ENCODE measurements at places on chromosomes 16 and 17.
A peak's percentile ranks its signal among the peaks of the same experiment; 100 is the strongest.

DNA sequence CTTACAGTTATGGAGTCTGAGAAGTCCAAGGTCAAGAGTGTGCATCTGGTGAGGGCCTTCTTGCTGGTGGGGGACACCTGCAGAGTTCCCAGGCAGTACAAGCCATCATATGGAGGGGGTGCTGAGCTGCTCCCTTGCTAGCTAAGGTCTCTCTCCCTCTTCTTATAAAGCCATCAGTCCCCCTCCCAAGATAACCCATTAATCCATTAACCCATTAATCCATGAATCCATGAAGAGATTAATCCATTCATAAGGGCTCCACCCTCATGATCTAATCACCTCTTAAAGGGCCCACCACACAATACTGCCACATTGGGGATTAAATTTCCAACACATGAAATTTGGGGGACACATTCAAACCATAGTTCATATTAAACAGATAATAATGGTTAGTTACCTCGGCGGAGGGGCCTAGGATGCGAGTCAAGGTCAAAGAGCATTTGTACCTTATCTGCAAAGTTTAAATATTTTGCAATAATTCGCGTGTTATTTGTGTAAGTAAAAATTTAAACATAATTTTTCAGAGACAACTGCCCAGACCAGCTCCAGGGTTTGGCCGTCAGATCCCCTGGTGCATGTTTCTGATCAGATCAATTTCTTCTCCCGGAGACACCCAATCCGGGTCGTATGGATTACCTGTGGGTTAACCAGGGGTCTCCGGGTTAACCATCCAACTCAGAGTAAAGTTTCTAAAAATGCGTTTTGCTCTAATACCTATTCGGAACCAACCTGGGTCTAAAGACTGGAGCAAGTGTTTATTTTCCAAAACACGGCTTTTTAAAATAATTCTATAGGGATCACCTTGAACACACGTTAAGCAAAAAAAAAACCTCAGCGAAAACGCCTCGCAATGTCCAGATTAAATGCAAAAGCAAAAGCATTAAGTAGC lies 740 bp upstream of the POLR3E start:
- DNase-seq: peak; percentile 14

DNA sequence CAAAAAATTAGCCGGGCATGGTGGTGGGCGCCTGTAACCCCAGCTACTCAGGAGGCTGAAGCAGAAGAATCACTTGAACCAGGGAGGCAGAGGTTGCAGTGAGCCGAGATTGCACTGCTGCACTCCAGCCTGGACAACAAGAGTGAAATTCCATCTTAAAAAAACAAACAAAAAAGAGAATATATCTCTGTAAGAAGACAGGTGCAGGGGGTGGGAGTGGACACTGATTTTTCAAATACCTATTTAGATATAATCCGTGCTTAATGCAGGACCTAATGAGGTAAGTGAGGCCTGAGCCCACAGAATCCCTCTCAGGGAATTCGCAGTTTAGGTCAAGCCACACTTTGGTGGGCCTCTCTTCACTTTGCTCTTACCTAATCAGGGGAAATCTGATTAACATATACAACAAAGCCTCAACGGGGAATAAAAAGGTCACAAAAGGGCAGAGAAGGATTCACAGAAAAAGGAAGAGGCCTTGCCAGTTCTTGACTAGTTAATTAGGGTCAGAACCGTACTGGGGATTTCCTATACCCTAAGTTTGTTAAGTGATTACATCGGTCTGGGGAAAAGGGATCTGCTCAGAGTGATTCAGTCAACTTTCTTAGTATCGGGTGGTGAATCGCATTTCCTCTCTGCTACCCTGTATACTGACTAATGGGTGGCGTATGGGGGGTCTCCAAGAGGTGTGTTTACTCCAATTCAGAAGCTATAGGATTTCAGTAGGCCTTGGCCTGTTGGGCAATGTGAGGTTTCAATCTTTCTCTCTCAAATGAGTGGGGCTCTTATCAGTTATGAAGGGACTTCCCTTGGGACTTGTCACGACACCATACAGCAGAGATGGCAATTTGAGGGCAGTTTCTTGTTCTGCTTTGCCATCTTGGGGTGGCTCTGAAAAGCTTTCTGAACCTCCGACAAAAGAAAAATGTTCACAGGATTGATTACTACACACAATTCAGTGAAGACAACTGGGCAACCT lies 1.9 kb upstream of the NFAT5 start:
- peak; percentile 42 for DNase-seq

DNA sequence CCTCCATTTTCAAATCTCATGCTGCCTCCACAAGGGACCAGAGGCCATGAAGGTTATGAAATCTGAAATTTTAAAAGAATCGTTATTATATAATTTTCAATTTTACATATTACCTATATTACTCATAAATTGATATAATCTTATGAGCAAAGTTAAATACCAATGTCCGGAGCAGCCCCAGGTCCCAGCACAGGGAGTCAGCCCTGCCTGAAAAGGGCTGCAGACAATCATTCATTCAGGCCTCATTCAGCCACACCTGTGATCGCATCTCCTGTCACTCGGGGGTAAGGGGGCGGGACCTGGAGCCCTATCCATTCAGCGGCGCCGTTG lies 172.5 kb downstream of the AHSP start:
- DNase-seq: no peak

DNA sequence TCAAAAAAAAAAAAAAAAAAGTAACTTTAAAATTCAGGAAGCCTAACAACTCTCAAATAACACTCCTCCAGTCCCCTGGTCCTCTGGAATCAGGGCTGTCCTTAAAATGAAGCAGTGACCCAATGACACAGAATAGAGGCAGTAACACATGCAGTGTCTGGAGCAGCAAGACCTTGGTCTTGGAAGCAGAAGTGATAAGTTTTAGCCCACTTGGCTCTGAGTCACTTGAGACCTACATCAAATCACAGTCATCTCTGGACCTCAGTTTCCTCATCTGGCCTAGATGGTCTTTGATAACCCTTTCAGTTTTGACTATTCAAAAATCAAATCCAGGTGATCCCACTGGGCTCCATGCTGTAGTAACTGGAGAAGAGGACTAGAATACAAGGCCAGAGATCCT lies 39.0 kb downstream of the LYRM1 start:
- DNase-seq: no peak

- DNase-seq: peak; percentile 73
Observed at GRCh38 chr16:11349599-11350276, 4.5 kb downstream of the RMI2 start.

- no peak for DNase-seq
Observed at GRCh38 chr16:56005958-56006357, 130.8 kb upstream of the CES5A start.

DNA sequence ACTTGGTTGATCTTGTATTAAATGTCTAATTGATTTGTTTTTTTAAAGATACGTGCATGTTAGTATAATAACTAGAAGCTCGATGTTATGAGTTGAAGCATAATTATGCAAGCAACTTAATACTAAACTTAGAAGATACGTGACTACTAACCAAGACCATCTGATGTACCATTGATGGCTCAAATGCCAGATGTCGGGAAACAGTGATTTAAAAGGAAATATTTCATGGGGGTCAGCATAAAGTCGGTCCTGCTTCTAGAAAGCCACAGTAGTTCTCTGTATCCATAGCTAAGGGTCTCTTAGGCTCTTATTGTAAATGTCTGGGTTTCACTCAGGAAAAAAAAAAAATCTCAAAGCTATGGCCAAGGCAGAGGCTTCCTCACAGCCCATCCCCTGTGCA lies 61.2 kb upstream of the RBFOX1 start:
- no peak for DNase-seq

GRCh38 chr17:795276-795675 lies 13.1 kb downstream of the MRM3 start:
- no peak for DNase-seq

DNA sequence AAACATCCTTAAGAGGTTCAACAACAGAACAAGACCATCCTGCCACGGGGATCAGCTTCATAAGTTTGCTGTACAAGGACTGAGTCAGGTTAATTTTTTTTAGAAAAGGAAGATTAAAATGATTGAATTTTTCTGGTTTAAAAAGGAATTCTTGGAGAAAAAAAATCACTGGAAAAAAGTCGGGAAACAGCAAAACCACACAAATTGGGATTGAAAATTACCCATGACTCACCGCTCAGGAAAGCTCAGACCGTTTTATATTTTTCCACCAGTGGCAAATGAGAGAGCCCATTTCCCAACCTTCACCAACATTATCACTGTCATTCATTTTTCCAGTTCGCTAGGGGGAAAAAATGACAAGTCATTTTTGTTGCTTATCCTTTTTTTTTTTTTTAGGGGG lies 46.6 kb downstream of the MRM3 start:
- no peak for DNase-seq

- DNase-seq: no peak
Observed at GRCh38 chr17:76234354-76234679, 6.0 kb downstream of the RNF157 start.

DNA sequence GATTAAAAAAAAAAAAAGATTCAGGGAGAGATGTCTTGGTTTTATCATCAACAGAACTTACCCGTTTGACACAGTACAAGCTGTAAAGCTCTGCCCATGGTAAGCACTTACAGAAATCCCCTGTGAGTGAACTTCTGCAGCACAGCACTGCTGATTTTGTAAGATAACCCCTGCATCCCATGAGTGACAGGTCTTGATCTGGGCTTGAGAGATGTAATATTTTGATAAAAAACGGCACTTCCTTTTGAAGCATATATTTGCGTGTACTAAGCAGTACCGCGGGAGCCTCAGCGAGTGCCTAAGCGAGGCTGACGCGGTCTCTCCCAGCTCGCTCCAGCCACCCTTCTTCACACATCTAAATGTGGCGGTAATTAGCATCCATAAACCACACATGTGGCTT lies 50.5 kb downstream of the IKZF3 start:
- no peak for DNase-seq

- no peak for DNase-seq
Observed at GRCh38 chr16:70743791-70744190, 57.2 kb downstream of the VAC14 start.

GRCh38 chr17:64129515-64129764 lies 504 bp downstream of the ERN1 start:
- DNase-seq: no peak

GRCh38 chr16:21190599-21190998 lies 20.8 kb downstream of the ZP2 start:
- DNase-seq: no peak

GRCh38 chr17:48735062-48735351 lies 6.5 kb upstream of the HOXB13 start:
- no peak for DNase-seq

- no peak for DNase-seq
Observed at GRCh38 chr17:7846063-7846735, 8.7 kb upstream of the TMEM88 start.

GRCh38 chr16:71648162-71648561 lies 22.2 kb downstream of the MARVELD3 start:
- no peak for DNase-seq

- DNase-seq: no peak
Observed at GRCh38 chr16:73426433-73427160, 378.7 kb upstream of the ZFHX3 start.

DNA sequence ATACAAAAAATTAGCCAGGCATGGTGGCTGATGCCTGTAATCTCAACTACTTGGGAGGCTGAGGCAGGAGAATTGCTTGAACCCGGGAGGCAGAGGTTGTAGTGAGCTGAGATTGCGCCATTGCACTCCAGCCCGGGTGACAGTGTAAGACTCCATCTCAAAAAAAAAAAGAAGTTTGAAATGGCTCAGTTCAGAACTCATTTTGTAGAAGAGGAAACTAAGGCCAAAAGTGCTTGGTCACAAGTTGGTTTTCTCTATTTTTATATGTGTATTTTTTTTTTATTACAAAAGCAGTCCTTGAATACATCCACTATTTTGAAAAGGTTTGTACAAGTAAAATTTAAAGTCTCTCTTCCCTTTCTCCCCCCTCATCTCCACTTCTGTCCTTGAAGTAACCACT lies 5.5 kb downstream of the TAC4 start:
- DNase-seq: peak; percentile 12

DNA sequence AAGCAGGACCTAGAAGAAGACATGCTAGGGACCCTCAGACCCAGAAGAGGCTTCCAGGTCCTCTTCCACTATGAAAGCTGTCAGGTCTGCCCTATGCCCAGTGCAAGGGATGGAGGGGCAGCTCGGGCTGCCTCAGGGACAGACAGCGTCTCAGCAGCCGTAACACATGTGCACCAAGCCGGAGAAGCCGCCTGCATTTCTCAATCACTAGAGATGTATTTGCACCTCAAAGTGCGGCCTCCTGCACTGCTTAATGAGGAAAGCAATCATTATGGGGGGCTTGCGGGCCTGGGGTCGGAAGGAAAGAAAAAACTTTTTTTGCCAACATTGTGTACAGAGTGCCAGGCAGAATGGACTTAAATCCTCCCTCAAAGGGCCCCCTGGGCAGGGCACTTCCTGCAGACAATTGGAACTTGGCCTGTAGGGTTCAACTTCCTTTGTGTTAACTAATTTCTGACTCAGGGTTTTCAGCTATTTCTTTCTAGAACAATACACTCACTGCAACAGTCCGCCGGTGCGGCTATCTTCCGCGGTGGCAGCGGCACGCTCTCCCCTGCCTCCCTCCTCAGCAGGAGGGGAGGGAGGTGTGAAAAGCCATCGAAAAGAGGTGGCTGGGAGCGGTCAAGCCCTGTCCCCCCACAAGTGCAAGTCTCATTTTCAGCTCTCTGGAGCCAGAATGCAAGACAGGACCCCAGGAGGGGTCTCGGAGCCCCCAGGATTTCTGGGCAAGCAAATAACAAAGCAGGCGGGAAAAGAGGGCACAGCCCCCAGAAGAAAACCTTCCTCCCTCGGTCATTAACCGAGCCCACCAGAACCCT lies 101.2 kb downstream of the ZNF423 start:
- DNase-seq: no peak

DNA sequence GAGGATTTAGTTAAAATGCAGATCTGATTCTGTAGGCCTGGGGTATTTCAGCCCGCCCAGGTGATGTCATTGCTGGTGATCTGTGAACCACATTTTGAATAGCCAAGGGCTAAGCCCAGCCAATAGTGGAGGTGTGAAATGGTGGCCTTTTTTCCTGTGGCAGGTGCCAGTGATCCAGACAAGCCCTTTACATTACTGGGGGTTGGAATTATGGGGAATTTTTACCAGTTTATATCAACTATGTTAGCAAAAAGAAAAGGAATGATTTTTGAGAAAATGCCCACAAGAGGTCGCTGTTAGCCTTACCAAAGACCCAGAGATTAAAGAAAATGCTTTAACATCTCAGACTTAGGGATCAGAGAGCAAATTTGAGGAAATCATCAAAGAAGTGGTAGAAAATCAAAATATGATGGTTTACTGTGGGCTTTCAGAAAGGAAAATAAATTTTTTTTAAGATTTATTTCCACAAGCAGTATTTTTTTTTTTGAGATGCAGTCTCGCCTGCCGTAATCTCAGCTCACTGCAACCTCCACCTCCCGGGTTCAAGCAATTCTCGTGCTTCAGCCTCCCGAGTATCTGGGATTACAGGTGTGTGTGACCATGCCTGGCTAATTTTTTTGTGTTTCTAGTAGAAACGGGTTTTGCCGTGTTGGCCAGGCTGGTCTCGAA lies 3.9 kb downstream of the VPS35L start:
- peak; percentile 25 for DNase-seq

- DNase-seq: no peak
Observed at GRCh38 chr16:17384471-17384870, 86.3 kb downstream of the XYLT1 start.

DNA sequence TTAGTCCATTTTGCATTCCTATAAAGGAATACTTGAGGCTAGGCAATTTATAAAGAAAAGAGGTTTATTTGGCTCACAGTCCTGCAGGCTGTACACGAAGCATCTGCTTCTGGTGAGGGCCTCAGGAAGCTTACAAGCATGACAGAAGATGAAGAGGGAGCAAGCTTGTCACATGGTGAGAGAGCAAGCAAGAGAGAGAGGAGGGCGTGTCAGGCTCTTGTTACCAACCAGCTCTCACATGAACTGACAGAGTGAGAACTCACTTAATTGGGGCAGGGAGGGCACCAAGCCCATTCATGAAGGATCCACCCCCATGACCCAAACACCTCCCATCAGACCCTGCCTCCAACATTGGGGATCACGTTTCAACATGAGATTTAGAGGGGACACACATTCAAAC lies 1.6 kb downstream of the CHCT1 start:
- DNase-seq: no peak

Measured in AML-193 (cell line).